Hematopoietic multipotent progenitor cell treated with erythropoietin and hydrocortisone succinate and interleukin-3 and kit ligand, for 15 days (in vitro differentiated cells): ENCODE measurements at places on chromosomes 12 and 14.

- no peak for DNase-seq
These were observed 250.4 kb downstream of the SOX5 start for GRCh38 chr12:23699031-23699430.

- DNase-seq, result no peak
These were observed 753 bp downstream of the CSRNP2 start for GRCh38 chr12:51082561-51083125.

DNA sequence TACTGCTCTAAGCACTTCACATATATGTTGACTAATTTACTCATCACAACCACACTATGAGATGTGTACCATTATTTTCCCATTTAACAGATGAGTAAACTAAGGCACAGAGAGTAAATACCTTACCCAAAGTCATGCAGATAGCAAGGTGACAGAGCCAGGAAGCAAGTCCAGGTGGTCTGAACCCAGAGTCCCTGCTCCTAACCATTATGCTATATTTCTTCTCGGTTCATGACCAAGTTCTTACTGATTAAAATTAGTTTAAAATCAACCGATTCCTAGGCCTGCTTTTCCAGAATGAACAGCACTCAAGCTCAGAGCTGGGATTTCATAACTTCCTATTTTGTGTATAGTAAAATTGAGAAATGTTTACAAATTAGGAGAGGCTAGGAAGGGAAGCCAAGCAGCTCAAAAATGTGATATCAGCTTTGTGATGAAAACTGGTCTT, 85.5 kb upstream of the EGLN3 start:
- no peak for DNase-seq

- DNase-seq, result no peak
These were observed 52.9 kb upstream of the DIO3 start for GRCh38 chr14:101508196-101508947.

DNA sequence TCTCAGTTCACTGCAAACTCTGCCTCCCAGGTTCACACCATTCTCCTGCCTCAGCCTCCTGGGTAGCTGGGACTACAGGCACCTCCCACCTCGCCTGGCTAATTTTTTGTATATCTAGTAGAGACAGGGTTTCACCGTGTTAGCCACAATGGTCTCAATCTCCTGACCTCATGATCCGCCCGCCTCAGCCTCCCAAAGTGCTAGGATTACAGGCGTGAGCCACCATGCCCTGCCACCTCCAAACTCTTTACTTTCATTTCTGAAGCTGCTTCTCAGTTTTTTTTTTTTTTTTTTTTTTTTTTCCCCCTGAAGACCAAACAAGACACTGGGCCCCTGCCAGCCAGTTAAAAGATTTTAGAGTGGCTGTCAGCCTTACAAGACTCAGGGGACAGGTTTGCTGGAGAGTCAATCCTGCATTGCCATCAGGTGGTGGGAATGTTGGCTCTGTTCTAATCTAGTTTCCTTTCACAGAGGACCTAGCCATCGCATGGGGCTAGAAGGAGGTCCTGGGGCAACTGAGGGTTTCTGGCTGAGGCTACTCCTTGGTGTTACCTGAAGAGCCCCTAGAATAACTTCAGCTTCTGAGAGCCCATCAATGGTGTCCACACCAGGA, 37.4 kb upstream of the HIGD1C start:
- DNase-seq, result no peak

DNA sequence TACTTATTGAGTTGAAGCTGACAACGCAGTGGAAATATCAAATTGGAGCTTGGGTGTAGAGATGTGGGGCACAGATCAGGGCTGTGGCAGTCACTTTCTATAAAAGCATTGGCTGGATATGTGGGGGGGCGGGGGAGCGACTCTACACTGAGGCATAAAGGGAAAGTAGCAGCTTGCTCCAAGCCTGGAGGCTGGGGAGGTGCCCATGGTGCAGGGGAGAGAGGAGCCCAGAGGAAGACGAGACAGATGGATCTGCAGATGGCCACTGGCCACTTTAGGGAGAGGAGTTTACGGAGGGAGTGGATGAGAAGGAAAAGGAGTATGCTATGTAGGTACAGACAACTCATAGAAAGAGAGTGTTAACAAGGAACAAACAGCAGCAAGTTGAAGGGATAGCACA, 13.5 kb upstream of the NGB start:
- no peak for DNase-seq

- DNase-seq, result no peak
These were observed 373.5 kb upstream of the OR4E1 start for GRCh38 chr14:22047115-22047514.

DNA sequence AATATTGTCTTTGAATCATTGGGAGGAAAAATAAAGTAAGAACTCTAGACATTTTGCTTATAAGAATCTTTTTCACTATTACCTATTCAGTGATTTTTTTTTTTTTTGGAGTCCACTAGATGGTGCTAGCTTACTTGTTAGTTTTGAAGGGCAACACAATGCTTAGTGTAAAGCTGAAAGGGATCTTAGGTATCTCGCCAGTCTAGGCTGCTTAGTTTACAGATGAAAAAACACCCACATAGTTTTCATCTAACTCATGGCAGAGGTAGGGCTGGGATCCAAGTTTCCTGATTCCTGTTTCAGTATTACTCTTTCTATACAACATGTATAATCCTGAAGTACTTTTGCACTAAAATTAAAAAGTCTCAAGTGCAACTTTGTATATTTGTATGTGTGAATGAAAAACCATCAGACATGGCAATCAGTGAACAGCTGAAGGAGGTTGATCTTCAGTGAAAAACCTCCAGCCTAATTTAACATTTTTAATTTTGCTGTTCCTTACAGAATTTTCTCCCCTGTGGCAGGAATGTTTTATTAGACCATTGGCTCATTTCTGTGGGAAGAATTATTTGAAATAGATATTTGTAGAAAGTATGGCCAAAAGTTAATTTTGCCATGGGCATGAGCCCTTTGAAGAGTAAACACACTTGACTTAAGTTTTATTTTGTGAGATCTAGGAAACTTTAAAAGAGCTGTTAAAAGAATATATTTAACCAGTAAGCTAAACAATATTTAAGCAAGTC, 40.7 kb downstream of the LRRIQ1 start:
- no peak for DNase-seq

DNA sequence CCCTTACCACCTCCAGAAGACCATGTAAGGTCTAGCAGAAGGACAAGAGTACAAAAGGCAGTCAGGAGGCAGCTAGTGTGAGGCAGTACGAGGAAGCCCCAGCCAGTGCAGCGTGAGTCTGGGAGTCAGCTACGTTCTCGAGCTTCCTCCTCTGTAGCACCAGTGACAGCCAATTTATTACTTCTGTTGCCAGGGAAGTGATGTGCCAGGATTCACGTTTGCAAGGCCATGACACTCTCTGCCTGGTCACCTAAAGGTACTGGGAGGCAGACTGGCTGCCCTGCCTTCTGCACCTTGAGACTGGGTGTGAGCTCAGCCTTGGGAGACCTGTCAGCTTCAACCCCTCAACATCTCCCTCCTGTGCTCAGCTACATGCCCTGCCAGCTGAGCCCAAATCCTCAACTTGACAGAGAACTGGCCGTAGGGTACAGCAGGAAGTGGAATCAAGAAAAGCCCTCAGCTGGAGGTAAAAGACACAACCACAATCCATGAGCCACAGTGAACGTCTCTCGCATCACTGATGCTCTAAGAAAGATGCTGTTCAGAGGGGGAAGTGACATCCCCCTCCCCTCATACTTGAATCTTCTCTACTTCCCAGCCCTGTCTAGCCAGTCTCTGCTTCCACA, 182.5 kb upstream of the RGS6 start:
- no peak for DNase-seq

DNA sequence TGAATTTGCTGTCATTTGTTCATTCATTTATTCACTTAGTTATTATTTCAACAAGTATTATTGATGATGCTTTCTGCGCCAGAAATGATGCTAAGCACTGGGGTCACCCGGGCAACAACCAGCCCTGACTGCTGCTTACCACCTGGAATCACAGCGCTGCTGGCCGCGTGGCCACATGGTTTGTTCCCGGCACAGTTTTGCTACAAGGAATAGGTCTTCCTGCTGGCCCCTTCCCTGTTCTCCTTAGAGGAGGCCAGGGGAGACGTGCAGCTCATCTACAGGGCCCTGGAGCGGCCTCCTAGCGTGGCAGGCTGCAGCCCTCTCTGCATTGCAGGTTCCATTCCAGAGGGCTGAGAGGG, 7.0 kb downstream of the JDP2 start:
- no peak for DNase-seq

DNA sequence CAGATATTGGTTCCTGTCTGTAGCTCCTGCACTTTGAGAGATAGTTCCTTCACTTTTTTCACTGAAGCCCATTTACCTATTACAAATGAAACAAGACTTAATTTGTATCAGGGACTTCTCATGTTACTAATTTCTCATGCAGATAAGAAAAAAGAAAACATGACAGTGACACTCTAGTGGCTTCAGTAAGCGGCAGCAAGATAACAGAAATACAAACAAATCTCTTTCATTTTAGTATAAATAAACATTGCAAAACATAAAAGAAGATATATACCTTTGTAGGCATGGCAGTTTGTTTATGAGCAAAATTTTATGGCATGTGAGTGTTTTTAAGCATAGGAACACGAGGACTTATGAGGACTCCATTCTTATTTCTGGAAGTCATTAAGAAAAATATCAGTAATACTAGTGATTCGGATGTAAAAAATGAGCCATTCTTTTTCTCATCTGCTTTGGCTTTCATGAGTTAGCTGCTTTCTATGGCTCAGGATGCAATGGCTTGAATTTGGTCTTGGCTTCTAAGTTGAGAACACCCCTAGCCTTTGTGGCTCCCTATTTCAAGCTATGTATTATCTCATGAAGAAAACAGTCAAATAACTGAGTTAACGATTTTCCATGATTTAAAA, 310.1 kb upstream of the RGS6 start:
- DNase-seq, result no peak
